NCI-H187 treated with DMSO at 0.1 percent for 48 hours (cell line): ENCODE measurements at places on chromosomes 13 and 19.

- no peak for DNase-seq
These were observed 7.8 kb downstream of the ZNF350 start for GRCh38 chr19:51978882-51979281.

DNA sequence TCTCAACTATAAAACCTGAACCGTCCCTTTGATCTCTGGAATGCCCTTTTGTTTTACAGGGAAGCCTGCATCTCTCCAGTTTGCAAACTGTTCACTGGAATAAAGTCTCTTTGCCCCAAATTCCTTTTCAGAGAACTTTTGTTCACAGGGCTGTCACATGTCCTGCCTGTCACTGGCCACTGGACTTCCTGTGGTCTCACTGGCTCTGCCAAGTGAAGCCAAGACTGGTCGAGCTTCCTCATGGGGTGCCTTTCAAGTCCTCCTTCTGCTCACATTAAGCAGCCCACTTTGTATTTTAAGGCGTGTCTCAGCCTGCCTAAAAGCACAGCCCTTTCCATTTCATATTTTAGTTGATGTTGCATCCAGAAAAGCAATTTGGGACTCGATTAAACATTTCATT, 215.7 kb downstream of the KATNAL1 start:
- DNase-seq: no peak

- no peak for DNase-seq
These were observed 75.9 kb downstream of the STK24 start for GRCh38 chr13:98500963-98501421.

DNA sequence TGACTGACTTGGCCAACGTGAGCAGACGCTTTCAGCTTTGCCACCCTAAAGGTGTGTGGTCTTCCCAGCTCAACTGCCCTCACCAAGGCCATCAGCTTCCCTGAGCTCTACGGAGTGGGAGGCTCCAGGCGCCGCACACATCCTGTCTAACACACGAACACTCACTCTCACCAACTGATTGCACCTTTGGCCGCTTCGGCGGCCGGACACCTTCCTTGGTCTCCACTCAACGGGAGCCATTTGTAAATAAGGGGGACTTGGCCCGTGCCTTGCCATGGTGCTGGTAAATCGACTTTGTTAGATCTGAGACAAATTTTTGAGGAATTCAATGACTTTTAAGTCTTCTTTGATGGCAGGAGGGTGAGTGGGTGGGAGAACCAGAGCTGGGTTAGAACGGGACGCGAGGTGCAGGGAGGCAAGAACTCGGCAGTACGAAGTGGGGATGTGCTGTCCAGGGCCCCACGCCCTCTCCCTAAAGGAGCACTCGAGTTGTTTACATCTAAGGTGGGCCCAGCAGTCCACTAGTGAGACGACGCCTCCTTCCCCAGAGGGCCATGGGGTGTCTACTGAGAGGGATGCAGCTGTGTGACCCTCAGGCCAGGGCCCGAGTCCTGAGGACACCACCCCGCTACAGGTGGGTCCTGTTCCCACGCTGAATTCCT, 4.4 kb downstream of the C13orf46 start:
- DNase-seq: no peak

- no peak for DNase-seq
These were observed 7.7 kb downstream of the LMNB2 start for GRCh38 chr19:2449019-2449418.

DNA sequence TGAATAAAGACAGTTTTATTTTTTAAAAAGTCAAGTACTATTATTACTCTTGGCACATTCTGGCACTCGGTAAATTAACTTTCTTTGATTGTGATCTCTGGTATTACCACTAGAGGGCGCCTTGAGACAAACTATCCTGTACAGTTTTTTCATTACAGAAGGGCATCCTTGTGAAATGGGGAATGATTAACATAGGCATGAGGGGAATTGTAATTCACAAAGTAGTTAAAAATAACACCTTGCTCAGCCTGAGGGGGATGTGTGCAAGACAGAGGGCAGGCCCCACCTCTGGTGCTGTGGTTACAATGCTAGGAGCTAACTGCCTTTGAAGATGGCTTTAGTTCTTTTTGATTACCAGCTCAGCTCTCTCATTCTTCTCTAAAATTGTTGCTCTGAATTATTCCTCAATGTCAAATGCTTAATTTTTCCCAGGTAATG, 24.2 kb upstream of the C1QTNF9B start:
- DNase-seq: peak; percentile 10

- no peak for DNase-seq
These were observed 24.5 kb downstream of the EFNA2 start for GRCh38 chr19:1309977-1310852.
